ENCODE measurements at places on chromosomes 16 and 17. TPM values are rescaled to one million over a fixed set of nuclear protein-coding genes. Genes with fewer than 3 reads are reported as not detected.

Gene LRRC75A
- total RNA-seq = 9.7 TPM

GRCh38 chr16:15460601-15461000, 26.2 kb downstream of the BMERB1 start:
- no peak for DNase-seq

Gene RPS6KB1
- total RNA-seq = 48.9 TPM

Gene CSNK2A2
- 101 TPM for total RNA-seq

DNA sequence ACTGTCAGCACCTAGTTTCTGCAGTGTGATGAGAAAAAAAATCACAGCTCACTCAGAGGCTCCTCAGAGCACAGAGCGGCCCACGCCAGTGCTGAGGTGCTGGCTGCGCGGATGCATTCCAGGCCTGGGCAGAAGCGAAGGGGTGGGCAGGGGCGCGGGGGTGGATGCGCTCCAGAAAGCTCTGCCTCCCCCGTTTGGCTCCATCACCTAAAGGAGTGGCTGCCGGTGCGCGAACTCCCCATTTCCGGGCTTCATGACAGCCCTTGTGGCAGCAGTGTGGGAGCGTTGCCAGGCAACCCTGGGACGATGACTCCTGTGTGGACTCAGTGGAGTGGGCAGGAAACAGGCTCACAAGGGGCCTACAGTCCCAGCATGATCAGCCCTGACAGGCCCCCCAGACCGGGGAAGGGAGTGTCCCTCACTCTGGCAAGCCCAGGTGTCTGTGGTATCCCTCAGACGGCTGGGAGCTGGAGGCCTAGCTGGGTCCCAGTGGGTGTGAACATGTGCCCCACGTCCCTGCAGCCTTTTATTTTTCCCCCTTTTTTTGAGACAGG, 32.8 kb upstream of the NUDT16L1 start:
- no peak for DNase-seq

- no peak for DNase-seq
These were observed 5.3 kb upstream of the WWOX start for GRCh38 chr16:78094166-78094565.

Measured in progenitor cell of endocrine pancreas (in vitro differentiated cells).